EH (cell line): ENCODE measurements at places on chromosomes 2 and 18.

DNA sequence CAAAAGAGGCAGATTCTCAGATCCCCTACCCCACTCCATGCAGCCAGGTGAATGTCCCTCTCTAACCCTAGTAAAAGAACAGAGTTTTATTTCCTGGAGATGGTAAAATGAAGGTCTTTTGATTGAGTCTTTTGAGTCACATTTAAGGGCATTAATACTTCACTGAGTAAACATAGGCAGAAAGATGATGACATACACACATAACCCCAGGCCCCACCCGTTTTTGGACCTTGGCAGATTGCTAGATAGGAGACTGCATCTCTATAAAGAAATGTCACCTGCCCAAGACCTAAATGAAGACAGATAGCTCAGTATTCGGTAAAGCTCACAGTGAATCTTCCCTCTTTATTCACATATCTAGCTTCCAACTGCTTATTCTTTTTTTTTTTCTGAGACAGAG, 28.3 kb upstream of the PEX13 start:
- DNase-seq, result no peak

DNA sequence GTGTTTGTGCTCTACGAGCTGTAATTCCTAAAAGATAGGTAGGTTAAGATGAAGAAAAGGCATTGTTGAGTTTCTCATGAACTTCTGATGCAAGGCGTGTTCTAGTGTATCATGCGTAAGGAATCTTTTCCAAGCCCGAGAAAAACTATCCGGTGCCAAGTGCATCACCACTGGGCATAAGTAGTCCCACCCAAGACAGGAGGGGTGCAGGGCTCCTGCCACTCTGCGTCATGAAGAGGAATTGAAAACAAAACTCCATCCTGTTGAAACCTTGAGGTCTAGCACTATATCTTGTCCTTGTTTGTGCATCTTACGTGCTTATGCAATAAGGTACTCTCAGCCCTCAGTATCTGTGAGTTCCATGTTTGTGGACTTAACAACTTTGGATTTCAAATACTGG, 45.7 kb downstream of the RAB31 start:
- DNase-seq, result peak; percentile 30

DNA sequence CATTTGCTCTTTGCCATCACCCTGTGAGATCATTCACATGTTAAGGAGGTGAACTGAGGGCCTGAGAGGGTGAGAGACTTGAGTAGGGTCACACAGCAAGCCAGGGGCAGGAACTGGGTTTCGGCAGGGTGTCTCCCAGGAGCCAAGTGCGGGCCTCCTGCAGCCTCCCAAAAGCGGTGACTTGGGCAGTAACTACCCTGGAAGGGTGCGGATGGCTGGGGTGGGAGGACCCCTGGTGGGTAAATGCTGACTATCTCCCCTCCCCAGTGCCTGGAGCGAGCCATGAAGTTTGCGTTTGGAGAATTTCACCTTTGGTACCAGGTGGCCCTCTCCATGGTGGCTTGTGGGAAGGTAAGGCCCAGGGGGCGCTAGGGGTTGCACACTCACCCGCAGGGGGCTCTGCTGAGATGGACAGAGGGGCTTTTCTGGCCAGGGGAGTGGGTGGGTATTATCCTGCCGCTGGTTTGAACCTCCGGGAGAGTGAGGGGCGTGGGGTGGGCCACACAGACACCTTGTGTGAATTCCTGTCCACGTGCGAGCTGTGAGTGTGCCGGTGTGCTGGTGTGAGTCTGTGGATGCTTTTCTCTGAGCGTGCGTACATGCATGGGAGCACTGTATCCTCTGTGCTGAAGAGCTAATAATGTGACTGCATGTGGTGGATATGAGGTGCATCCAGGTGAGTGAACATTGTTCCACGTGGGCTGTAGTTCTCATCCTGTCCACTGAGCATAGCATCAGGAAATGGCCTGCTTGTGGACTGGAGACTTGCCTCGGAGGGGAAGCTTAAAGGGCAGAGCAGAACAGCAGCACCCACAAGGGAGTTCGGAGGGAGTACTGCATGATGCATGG, 91.0 kb upstream of the MCFD2 start:
- no peak for DNase-seq

- peak; percentile 79 for DNase-seq
Observed at GRCh38 chr2:64644458-64645382, 9.0 kb downstream of the SERTAD2 start.
